ENCODE measurements at places on chromosomes 7 and 10.

DNA sequence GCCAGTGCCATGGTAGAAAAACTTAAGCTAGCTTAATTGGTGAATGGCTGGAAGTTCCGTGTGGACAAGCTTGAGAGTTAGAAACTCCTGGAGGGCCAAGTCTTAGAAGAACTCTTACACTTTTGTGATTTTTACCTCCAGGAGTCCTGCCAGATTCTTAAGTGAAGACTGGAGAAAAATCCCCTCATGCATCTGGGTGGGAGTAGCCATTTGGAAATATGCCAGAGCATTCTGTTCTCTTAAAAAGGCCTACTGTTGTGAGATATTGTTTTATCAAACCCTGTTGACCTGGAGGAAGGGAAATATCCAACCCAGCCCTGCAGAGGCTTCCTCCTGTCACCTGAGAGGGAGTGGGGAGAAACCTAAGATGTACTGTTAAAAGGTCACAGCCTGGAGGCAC is 17.6 kb upstream of the MCM10 start:
- no peak for DNase-seq

DNA sequence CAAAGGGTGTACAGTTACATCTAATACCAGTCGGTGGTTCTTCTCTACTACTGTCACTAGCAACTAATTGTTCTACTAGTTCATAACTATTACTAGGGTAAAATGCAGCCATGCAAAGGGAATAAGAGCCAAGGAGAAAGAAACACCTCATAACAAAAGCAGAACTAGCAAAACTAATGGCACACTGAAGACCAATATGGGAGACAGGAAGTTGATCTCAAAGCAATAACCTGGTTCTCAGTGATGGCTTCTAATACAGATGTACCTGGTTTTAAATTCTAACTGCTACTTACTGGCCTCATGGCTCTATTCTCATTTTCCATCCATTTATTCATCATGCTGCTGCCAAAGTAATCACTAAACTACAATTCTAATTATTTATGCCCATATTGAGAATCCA is 170.3 kb downstream of the SEMA3E start:
- no peak for DNase-seq

- DNase-seq, result no peak
These were observed 1.3 kb downstream of the TFR2 start for GRCh38 chr7:100639995-100640516.

DNA sequence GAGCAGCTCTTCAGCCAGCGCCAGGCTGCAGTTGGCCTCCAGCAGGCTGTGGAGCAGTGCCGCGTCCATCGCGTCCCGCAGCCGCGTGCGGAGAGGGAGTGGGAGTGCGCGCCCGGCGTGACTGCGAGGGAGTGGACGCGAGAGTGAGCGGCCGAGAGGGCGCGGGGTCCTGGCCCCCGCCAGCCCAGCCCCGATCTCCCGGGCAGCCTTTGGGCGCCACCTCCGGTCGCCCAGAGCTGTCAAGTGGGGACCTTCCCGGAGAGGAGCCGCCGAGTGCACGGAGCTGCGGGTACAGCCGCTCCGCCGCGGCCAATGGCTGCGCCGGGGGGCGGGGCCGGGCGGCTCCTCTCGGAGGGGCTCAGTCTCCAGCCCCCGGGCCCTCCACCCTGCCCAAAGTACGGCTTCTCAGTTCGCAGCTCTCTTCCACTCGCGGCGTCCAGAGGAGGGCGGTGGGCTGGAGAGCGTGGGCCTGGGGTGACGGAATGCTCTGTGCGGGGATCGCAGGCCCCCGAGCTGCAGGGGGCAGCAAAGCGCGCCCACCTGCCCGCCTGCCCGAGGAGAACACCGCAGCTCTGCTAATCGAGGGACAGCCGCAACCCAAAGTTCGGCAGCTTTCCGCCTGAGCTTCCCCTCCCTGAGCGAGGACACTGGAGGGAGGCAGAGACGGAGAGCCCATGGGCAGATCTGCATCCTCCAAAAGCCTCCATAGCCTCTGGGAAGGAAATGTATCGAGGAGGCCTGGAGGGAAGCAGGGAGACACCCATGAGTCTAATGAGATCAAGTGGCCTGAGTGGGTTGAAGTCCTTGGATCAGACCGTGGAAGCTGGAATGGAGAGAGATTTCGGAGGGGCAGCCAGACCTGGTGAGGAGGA is at the start of gene CRHR2:
CRHR2 (minus strand) TSS at position 245 of the 872 bp plus-strand sequence; CDS start at position 69, 176 bp downstream.
- no peak for DNase-seq

DNA sequence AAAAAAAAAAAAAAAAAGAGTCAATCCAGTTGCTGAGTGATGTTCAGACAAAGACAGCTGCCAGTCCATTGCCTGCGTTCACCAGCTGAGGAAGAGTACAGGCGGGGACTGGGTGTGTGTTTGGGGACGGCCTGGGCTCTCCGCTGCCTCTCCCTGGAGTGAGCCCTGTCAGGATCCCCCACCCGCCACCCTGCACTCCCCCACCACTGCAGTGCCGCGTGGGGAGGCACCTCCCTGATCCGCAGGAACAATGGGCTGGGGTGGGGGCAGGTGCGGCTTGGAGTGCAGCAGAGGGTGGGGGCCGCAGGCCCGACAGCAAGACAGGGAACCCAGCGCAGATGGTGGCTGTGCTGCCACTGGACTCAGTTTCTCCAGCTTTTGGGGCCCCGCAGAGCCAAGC is 1.4 kb downstream of the HSPA12A start:
- DNase-seq, result no peak

GRCh38 chr7:16420329-16420648 is 1.0 kb downstream of the CRPPA start:
- DNase-seq, result no peak

GRCh38 chr7:135248546-135248945 is 14.9 kb downstream of the STRA8 start:
- DNase-seq, result no peak
